ENCODE measurements at places on chromosomes 3 and 15.

DNA sequence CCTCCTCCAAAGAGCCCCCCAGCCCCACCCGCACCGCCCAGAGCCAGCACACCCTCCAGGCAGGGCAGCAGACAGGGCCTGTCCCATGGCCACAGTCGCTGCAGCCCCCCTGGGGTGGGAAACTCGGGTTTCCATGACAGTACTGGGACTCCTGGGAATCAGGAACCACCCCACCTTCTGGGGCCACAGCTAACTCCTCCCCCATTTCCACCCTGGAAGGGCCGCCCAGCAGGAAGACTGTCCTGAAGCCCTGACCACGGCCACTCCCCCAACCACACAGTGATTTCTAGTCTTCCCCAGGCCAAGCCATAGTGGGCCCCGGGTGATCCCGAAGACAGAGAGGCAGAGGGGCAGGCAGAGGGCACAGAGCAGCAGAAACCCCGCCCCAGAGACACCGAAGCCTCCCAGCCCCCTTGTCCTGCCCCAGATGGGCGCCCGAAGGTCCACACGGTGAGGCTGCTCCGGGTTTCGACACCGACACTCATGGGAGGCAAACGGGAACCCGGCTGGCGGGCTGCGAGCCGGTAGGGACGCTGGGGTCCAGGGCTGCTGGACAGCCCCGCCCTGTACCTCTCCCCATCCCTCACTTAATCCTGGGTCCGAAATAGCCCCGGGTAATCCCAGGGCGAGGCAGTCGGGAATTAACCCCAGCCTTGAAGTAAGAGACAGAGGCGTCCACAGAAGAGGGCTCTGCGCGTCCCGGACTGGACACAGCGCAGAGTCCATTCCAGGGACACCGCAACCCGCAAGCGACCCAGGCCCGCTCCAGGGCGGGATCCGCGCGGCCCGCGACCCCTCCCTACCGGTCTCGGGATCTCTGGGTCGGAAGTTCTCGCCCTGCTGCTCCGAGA, 138.4 kb downstream of the NUP210 start:
- no peak for DNase-seq

DNA sequence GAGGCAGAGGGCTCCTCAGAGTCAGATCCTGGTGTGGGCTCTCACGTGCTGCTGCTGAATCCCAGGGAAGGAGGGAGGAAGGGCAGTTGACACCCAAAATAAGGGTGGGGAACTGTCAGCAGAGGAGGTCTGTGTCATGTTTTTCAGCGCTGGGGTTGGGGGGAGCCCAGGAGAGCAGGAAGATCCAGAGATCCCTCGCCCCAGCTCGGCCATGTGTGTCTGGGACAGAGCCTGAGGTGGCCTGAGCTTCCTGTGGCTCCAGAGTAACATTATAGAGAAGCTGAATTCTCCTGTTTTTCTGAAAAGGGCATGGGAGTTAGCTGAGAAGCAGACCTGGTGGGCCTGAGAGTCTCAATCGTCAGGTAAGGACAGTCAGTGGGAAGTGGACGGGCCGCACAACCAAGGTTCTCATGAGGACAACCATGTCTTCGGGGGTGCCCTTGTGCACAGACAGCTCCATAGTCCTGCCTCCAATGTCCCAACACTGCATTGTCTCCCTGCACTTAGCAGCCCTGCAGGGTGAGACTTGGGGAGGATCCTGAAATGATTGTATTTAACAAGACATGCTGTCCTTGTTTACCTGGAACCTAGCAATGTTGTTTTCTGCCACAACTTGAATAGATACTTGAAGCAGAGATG, 18.4 kb downstream of the UMPS start:
- no peak for DNase-seq

- DNase-seq: no peak
Measured at GRCh38 chr3:175457301-175457700, 598.2 kb downstream of the NAALADL2 start.

DNA sequence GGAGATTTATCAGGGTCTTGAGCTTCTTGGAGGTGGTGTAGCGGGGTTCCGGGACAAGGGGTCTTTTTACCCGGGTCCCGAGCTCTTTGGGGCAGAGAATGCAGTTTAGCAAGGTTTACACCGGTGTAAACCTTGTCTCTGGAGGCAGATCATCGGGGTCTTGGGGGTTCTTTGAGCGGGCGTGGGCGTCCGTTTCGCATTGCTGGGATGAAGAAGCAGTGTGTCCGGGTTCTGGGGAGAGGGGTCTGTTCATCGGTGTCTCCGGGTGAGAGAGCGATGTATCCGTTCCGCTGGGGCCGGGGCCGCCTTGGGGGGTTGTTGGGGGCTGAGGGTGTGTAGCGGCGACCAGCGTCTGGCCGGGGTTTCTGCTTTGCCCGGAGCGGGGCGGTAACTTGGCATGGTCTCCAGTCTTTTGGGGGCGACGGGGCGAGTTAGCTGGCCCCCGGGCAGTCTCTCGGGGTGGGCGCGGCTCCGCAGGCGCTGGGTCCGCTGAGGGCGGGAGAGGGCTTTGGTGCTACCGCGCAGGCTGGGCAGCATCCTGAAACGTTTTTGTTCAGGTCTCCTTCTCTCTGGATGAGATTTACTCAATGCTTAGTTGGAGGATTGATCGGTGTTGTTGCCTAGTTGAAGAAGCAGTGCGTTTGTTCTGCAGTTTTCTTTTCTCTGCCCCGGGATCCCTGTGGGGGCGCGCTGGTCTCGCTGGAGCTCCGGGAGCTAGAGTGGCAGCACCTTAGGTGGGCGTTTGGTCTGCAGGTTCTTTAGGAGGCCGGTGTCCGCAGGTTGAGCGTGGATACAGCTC, 843 bp downstream of the GLCE start:
- DNase-seq: no peak

DNA sequence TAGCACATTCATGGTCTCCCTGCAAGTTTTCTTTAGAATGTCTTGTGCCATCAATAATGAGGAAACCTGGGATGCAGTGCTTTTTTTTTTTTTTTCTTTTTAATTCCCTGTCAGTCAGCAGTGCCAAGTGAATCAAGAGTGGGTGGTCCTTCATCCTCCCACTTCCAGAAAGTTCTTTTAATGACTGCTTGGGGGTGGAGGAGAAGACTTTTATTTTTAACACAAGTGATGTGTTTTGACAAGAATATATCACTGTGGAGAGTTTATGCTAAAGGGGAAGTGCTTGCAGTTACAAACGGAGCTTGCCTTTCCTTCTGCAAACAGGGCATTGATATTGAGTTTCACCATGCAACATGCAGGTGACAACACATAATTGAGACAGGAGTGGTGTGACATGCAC, 69.7 kb downstream of the CACNA2D3 start:
- no peak for DNase-seq

DNA sequence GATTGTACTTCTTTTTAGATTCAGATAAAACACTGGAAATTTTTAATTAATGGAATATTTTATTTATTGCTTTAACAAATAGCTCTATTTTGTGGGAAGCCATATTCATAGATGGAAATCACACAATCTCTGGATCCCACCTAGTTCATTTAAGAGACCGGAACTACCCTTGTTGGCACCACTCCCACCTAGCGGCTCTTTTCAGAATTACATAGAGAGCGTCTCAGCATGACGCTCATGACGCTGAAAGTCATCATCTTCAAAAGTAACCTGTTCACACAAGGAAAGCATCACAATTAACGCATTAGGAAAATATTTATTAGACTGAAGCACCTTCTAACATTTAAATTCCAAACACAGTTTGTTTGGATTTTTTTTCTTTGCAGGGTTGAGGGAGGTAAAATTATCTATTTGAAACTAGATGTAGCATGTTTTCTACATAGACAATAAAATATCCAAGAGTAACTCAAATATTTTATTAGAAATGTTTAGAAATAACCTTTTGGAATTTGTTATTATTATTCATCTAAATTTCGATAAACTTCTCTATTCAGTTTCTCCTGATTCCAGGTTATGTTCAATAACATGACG, 214.9 kb upstream of the ARRDC4 start:
- DNase-seq: no peak

- no peak for DNase-seq
Measured at GRCh38 chr15:54046093-54046492, 67.9 kb downstream of the UNC13C start.

DNA sequence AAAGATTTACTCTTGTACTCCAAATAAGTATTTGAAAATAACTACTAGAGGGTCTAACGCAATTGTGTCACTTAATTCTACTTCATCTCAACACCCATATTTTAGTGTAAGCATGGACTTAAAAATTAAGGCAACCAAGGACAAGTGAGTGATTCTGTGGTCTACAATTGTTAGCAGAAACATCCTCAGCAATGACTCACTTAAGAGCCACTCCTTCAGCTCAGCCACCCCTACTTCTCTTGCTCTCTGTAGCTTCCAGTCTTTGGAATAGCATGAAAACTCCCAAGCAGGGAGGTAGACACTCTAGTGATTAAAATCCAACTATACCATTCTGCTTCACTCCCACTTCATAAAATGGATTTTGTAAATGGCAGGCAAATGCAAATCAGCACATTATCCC, 116.0 kb upstream of the LRRN1 start:
- no peak for DNase-seq

GRCh38 chr15:68228143-68228970, 1.2 kb downstream of the CLN6 start:
- DNase-seq: no peak

DNA sequence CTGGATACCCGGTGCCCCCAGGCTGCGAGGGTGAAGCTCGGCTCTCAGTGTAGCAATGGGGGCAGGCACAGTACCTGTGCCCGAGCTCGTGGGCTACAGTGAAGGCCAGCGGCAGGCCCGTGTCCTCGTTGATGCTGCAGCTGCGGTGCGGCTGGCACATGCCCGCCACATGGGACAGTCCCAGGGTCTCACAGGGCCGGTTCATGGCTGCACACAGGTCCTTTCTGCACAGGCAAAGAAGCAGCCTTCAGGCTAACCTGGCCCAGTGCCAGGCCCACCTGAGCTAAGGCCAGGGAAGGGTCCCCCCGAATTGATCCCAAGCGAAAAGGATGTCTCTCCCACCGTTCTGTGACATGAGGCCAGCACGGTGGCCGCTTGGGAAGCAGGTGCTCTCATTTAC, 21.6 kb downstream of the ADAMTS7 start:
- DNase-seq: no peak

DNA sequence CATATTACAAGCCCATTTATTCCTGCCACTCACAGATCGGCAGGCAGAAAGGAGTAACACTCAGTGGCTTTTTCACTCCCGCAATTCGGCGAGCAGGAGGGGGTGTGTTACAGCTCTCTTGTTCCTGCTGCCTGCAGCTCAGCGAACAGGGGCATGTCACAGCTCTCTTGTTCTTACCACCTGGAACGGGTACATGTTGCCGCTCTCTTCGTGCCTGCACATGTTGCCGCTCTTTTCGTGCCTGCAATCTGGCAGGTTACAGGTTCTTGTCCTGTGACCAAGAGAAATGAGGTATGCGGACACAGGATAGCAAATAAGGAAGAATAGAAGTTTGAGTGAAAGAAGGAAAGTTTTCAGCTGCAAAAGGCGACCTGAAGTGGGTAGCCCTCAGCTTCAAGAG, 761.4 kb downstream of the NAALADL2 start:
- DNase-seq: no peak

DNA sequence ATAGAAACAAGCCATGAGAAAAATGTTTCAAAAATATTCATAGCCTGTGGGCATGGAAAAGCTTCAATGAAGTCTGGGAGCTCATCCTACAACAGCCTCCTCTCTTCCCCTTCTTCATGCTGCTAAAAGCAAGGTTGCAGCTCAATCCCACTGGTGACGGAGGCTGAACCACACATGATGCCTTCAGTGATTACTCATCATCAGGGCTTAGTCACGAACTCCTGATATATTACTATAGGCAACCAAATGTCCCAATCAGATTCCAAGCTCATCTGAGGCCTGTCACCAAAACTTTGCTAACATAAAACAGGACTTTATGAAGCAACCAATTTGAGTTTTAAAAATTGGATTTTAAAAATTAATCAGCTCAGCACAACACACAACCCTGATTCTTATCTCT, 24.0 kb upstream of the SLC24A5 start:
- no peak for DNase-seq

- peak; percentile 71 for DNase-seq
Measured at GRCh38 chr3:150603153-150603979, at the start of gene SELENOT. TSS of gene SELENOT (plus strand) at chr3:150603321. CDS start at chr3:150603363, 42 bp downstream.

DNA sequence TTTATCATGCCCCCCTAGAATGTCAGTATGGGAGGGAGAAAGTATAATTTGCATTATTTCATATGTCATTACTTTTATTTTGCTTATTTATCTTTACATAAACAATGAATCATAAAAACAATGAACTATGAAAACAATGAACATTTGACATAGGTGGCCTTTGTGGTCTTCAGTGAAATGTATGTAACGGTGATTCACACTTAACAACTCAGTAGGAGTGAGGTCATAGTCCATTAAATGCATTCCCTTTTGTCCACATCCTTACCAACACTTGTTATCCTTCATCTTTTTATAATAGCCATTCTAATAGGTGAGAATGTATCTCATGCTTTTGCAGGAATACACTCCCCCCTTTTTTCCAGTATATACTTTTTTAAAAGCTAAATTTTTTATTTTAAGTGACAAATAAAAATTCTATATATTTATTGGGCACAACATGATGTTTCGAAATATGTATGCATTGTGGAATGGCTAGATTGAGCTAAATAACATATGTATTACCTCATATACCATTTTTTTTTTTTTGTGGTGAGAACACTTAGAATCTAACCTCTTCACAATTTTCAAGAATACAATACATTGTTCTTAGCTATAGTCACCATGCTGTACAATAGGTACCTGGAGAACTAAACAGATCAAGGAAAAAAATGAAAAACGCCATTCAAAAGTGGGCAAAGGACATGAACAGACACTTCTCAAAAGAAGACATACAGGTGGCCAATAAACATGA, 189.5 kb downstream of the WDR72 start:
- no peak for DNase-seq

DNA sequence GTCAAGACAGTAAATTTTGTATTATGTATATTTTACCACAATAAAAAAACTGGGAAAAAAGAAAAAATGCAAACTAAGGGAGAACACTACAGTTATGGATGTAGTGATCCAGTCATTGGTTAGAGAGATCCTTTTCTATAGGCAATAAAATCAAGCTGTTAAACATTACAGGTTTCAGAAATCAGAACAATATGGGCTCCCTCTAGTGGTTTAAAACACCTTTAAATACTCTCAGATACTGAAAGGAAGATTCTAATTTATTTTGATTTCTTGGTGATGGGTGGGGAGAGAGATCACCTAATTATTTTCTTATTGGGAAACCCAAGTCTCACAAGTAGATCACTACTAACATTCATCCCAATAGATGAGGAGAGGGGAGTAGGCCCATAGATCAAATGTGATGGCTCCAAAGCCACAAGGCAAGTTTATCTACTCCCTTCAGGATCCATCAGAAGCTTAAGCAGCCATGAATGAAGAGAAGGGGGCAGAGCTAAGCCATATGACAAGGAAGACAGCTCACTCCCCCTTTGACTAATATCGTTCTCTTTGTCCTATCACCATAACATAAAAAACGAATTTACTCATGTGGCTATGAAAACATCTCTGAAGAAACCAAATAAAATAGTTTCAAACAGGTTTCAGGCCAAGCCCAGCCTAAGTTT, 118.6 kb downstream of the ANO10 start:
- no peak for DNase-seq

GRCh38 chr3:73498764-73499622, 125.7 kb downstream of the PDZRN3 start:
- DNase-seq: no peak

- no peak for DNase-seq
Measured at GRCh38 chr3:96970211-96970610, 155.8 kb downstream of the EPHA6 start.

Measured in esophagus squamous epithelium (tissue), 5 donors.